Fibroblast of skin of right quadriceps (primary cell): ENCODE measurements at places on chromosomes 7 and 10.

GRCh38 chr7:105691680-105692564, 110.6 kb upstream of the EFCAB10 start:
- DNase-seq: peak; percentile 52

DNA sequence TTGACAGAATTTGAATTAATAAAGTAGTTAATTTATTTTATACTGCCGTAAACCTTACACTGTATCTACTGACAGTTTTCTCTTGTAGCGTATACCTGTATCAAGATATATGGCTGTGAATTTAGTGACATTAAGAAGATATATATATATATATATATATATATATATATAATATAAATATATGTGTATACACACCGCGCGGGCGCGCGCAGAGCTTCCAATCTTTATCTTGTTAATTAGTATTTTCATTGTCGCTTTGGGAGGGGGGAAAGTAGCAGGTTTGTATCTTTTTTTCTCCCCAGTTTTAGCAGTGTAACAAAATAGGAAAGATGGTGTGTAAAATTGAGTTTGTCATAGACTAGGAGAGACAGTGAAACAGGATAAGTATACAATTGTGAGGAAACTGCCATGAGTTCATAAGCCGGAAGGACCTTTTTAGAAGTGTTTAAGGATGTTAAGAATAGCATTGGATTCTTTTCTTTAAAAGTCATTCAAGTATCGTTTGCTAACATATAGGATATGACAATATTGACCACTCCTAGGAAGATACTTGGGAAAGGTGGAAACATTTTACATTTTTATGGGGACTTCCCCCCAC, 2.0 kb downstream of the PLEKHA1 start:
- no peak for DNase-seq

GRCh38 chr10:104521901-104522694, 119.0 kb upstream of the SORCS3 start:
- DNase-seq: no peak

GRCh38 chr7:27364344-27364758, 121.7 kb downstream of the EVX1 start:
- DNase-seq: peak; percentile 69

GRCh38 chr7:113698556-113699220, 220.1 kb downstream of the PPP1R3A start:
- DNase-seq: peak; percentile 19

DNA sequence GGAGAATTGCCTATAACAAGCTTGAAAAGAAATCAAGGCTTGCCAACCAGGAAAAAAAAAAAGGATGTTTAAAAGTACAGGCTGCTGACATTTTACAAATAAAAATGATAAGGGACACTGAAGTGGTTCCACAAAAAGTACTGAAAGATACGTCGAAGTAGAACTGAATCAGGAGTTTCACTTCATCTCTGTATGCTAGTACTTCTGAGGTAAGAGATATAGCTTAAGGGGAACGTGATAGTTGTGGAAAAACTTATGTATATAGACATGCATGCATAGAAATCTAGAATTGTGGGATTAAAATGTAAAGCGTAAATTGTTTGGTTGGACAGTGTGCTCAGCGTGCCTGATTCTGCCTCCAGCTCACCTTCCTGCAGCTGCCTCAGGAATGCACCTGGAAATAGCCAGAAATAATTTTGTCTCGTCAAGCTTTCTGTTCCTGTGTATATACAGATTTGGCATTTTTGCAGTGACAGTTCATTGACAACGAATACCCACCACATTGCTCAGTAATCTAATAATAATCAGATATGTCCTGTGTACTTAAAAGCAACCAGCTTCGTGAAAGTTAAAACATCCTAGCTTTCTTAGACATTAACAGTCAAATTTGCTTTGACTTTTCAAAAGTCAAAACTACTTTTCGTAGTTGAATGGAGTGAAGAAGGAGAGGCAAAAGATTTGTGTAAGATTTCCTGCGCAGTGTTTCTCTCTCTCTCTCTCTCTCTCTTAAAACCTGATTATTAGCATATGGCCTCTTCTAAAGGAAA, 1.4 kb downstream of the SOSTDC1 start:
- no peak for DNase-seq

DNA sequence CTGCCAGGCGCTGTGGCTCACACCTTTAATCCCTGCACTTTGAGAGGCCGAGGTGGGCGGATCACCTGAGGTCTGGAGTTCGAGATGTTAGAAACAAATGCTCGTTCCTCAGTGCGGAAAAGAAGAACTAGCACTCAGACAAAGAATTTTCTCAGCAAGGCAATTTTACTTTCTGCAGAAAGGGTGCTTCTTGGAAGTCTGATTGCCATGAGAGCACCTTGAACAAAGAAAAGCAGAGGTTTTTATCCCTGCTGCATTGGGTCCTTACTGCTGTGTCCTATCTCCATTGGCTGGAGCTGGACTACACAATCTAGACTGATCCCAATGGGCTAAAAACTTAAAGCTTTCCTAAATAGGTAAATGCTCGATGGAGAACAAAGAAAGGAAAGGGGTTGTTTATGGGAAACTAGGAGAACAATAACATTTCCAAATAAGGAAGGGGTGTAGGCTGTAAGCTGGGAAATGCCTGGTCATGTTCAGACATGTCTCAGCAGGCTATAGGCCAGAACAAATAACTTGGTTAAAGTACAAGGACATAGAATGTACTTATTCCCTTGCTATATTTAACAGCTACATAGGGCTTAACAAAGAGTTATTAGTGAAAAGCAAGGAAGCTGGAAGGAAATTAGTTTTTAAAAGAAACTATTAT, 26.1 kb upstream of the ACTR3B start:
- DNase-seq: no peak

DNA sequence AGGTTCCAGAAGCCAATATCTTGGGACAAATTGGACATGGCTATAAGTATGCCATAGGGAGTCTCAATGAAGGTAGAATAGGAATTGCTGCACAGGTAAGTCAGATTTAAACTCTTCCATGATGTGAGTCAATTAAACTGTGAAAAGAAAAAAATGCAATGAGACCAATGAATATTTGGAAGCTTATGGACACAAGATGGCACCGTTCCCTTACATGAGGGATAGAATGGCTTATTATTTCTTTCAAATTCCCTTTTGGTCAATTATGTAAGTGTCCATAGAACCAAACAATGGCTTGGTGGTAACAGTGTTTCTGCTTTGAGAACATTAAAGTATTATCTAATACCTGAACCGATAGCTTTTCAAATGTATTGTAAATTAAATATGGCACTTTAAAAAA, 35.6 kb downstream of the ACADSB start:
- DNase-seq: no peak

DNA sequence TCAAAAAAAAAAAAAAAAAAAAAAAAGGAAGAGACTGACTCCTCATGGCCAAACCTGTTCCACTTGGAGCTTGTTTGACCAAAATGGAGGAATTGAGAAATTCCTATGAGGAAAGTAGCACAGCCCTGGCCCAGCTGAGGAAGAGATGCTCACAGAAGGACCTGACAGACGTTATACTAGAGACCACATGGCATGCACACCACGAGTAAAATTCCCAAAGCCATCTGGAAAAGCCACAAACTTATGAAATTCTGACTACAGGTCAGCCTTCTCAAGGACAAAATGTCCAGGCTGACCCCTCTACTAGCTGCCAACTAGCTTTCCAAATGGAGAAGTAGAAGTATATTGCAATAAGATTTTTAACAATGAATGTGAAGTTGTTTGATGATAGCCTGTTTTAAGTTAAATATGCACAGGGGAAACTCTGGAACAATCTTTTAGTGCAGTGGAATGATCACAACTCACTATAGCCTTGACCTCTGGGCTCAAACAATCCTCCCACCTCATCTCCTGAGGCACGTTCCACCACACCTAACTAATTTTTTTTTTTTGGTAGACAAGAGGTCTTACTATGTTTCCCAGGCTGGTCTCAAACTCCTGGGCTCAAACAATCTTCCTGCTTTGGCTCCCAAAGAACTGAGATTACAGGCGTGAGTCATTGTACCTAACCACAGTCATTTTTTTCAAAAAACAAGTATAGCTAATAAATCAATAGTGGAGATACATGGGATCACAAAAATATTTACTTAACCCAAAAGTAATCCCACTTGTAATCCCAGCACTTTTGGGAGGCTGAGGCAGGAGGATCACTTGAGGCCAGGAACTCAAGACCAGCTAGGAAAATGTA, 75.7 kb downstream of the AKR1D1 start:
- DNase-seq: no peak

- DNase-seq: peak; percentile 9
Observed at GRCh38 chr7:155377838-155378579, 79.9 kb upstream of the EN2 start.

DNA sequence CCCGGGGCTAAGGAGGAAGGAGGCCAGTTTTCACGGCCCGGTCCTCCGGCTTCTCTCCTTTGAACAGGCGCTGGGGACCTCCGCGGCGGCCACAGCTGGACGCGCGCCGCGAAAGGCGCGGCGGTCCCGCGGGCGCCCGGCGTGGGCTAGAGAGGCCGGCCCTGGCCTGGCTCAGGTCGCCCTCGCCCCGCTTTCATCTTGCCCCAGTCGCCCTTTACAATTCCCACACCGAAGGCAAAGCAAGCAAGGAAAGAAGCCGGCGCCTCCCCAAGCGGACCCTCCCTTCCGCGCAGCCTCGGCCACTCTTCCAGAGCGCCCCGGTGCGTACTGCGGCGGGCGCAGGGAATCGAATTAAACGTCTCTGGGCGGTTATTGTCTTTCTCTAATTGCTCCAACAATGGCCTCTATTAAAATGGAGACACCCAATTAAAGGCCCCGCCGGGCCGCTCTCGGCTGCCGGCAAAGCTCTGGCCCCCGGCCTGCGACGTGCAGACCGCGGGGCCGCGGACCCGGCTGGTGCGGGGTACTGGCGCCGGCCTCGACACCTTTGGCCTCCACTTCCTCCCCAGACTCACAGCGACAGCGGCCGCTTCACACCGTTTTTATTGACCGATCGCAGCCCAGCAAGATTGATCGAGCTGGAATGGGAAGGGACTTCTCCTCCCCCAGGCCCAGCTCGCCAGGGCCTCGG, 4.5 kb upstream of the GATA3 start:
- DNase-seq: no peak

DNA sequence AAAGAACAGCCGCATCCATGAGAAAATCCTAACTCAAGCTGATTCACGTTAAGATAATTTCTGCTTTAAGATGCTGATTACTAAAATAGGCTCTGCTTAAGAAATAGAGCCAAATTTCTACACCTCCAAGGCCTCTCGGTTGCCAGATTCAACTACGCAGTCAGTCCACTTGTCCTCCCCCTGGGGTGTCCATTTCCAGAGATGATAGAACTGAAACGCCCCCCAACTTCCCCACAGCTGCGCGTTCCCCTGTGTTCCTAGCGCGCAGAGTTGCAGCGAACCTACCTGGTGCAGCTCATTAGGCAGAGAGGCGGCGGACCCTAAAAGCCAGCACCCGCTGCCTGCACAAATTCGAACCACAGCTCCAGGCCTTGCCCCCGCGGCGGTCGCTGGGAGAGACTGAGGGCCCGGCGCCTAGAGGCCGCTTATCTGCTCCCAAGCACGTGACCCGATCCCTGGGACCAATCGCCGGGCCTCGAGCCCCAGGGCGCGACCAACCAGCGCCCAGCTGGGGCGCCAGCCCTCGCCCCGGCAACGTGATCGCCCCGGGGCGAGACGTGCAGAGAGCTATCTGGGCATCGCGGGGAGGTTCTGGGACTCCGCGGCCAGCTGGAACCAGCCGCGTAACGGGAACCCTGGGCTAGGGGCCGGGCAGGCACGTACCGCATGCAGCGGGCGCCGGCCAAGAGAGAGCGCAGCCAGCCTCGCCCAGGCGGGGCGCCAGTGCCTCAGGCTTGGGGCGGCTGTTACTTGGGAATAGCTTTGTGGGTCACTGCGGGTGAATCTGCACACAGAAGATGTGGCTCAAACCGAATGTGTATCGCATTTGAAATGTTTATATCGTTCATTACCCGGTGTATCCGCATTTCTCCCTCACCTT, at the start of gene PPP1R3C:
Gene PPP1R3C, minus strand, starts transcription at position 401 of the 880 bp plus-strand sequence. Its CDS starts 102 bp downstream, at position 299.
- DNase-seq: peak; percentile 93

DNA sequence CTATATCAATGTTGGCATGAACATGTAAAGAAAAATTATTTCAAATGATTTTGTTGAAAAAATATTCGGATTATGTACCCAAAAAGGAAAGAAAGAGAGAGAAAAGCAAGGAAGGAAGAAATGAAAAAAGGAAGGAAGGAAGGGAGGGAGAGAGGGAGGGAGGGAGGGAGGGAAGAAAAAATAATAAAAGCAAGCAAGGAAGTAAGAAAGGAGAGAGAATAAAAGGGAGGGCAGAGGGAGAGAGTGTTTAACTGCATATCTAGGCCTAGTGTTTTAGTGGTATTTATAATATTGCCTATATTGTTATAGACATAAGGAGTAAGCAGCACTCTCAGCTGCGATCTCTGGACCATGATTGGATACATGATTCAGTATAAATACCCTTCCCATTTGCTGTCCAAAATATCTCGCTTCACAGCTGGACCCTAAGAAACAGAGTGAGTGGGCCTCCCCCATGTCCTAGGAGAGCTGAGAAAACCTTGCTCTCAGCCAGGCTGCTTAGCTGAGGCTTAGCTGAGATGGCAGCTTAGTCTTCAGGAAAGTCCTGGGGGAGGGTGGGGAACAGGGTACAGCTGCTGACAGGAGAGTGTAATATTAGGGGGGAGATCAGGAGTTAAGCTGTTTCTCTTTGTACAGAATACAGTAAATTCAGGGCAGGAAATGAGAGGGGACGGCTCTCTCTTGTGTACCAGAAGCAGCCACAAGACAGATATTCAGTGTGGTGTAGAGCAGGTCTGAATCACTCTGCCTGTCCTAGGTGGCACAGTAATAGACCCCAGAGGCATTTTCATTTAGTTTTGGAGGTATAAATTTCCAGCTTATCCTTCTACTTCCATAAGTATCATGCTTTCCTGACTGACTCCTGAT, 66.8 kb upstream of the TARP start:
- no peak for DNase-seq

- DNase-seq: peak; percentile 85
Observed at GRCh38 chr7:108002726-108003598, at the start of gene LAMB1. TSS of gene LAMB1 (minus strand) at chr7:108003161. CDS start at chr7:108002885, 276 bp downstream.

DNA sequence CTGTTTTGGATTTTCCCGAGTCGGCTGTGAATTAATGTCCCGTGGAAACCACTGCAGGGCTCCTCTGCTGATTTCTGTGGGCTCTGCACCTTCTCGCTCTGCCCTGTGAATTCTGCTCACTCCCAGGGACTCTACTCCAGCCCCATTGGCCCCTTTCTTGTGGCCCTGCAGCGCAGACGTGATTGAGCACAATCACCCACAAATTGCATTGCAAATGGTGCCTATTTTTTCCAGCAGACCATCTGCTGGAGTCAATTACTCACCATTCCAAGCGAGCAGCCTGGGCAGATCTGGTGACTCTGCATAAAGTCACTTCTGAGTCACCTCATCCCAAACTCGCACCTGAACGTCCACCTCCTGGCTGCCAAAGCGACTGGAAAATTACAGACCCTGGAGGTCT, 235.8 kb downstream of the PAXIP1 start:
- no peak for DNase-seq
